Epithelial cell of proximal tubule (primary cell): ENCODE measurements at places on chromosomes 4 and X. TPM values are rescaled to one million over a fixed set of nuclear protein-coding genes. Genes with fewer than 3 reads are reported as not detected.

The GABRG1 gene
- not detected in 2 replicates for total RNA-seq

The SULT1B1 gene
- not detected in 2 replicates for total RNA-seq

The HERC6 gene
- total RNA-seq: 2.4 and 5.4 TPM in 2 replicates

The SPARCL1 gene
- total RNA-seq: not detected in 2 replicates

The VCX2 gene
- total RNA-seq: not detected in 2 replicates

The FTHL17 gene
- not detected in 2 replicates for total RNA-seq

The CLNK gene
- total RNA-seq: not detected in 2 replicates

The PPAT gene
- 19.4 and 29.9 TPM in 2 replicates for total RNA-seq

The ZRSR2 gene
- 3.1 and 4.6 TPM in 2 replicates for total RNA-seq

The ABLIM2 gene
- 1.0 TPM in 1 of 2 replicates, not detected in the other for total RNA-seq

The USP17L11 gene
- not detected in 2 replicates for total RNA-seq

The TXK gene
- 1.3 and 2.0 TPM in 2 replicates for total RNA-seq

The FGB gene
- 2.9 and 54.3 TPM in 2 replicates for total RNA-seq

The AREG gene
- total RNA-seq: 149 and 211 TPM in 2 replicates

The PCYT1B gene
- 0.12 and 3.5 TPM in 2 replicates for total RNA-seq

The TBC1D19 gene
- total RNA-seq: 27.9 and 30.4 TPM in 2 replicates

The APBB2 gene
- total RNA-seq: 27.9 and 39.7 TPM in 2 replicates

The GNPDA2 gene
- 8.5 and 15.0 TPM in 2 replicates for total RNA-seq

The SOX3 gene
- not detected in 2 replicates for total RNA-seq

The VEGFD gene
- not detected in 2 replicates for total RNA-seq

The DIPK2B gene
- total RNA-seq: not detected in 2 replicates

The AVPR2 gene
- total RNA-seq: 0.22 and 1.4 TPM in 2 replicates

The HPSE gene
- total RNA-seq: 0.69 and 3.8 TPM in 2 replicates

The COL25A1 gene
- 0.46 and 0.65 TPM in 2 replicates for total RNA-seq

The MAGEA1 gene
- not detected in 2 replicates for total RNA-seq

The ZNF185 gene
- total RNA-seq: 14.4 and 41.6 TPM in 2 replicates

The PNMA3 gene
- 0.22 and 0.69 TPM in 2 replicates for total RNA-seq

The GLUD2 gene
- total RNA-seq: 0.17 and 0.72 TPM in 2 replicates

The ETDA gene
- total RNA-seq: not detected in 2 replicates

The SRPK3 gene
- 0.17 TPM in 1 of 2 replicates, not detected in the other for total RNA-seq

The HTR2C gene
- total RNA-seq: not detected in 2 replicates

The AKAP14 gene
- not detected in 2 replicates for total RNA-seq
